ENCODE measurements at places on chromosomes 1 and 21. TPM values are rescaled to one million over a fixed set of nuclear protein-coding genes. Genes with fewer than 3 reads are reported as not detected.

- H3K27ac ChIP-seq = no peak overlapping the region
- DNase-seq = no peak
- H3K36me3 ChIP-seq = peaks cover 66% of the 10 kb centered on the region
- H3K4me3 ChIP-seq = no peak overlapping the region
- H3K4me1 ChIP-seq = no peaks in the 10 kb centered on the region
Measured at GRCh38 chr1:25222606-25223005, 9.7 kb downstream of the SYF2 start.

DNA sequence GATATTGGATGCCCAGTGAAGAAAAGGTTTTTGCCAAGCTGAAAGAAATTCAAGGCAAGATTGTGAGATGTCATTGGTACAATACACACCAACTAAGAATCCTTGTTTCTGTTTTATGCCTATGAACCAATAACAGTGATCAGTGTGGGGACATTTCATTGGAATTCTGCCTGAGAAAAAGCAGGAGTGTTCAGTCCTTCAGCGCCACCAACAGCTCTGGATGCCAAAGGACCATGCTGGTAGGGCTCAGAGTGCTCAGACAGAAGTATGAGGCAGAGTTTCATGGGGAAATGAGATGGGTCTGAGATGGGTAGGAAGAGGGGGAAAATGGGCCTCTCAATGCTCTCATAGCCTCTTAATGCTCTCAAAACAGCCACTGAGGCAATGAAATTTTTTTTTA lies 56.5 kb downstream of the GABPA start:
- no peaks in the 10 kb centered on the region for H3K36me3 ChIP-seq
- H3K4me1 ChIP-seq = peaks cover 8% of the 10 kb centered on the region
- no peak overlapping the region for H3K27ac ChIP-seq
- H3K4me3 ChIP-seq = no peak overlapping the region
- H3K27me3 ChIP-seq = peaks cover 8% of the 10 kb centered on the region

DNA sequence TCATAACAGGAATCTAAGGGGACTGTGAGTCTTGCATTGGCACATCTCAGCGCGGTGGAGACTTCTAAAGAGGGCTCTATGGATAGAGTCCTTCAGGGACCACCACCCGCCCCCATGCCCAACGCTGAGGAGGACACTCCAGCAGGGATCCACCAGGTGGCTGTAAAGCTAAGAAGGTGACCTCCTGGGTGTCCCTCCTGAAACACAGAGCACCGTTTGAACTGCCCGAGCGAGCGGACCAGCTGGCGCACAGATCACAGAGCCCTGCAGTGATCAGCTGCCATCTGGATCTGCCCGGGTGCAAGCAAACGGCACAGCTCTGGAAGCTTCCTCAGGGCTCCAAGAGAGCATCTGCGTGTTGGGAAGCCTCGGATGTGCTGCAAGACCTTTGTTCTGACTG lies 51.3 kb upstream of the LYST start:
- no peak overlapping the region for H3K4me3 ChIP-seq
- H3K4me1 ChIP-seq = peaks cover 11% of the 10 kb centered on the region
- no peak overlapping the region for H3K27ac ChIP-seq
- no peaks in the 10 kb centered on the region for H3K36me3 ChIP-seq
- no peak for DNase-seq

Gene CSF3R
- total RNA-seq = 0.25 TPM

Gene IL12RB2
- 3.5 TPM for total RNA-seq

DNA sequence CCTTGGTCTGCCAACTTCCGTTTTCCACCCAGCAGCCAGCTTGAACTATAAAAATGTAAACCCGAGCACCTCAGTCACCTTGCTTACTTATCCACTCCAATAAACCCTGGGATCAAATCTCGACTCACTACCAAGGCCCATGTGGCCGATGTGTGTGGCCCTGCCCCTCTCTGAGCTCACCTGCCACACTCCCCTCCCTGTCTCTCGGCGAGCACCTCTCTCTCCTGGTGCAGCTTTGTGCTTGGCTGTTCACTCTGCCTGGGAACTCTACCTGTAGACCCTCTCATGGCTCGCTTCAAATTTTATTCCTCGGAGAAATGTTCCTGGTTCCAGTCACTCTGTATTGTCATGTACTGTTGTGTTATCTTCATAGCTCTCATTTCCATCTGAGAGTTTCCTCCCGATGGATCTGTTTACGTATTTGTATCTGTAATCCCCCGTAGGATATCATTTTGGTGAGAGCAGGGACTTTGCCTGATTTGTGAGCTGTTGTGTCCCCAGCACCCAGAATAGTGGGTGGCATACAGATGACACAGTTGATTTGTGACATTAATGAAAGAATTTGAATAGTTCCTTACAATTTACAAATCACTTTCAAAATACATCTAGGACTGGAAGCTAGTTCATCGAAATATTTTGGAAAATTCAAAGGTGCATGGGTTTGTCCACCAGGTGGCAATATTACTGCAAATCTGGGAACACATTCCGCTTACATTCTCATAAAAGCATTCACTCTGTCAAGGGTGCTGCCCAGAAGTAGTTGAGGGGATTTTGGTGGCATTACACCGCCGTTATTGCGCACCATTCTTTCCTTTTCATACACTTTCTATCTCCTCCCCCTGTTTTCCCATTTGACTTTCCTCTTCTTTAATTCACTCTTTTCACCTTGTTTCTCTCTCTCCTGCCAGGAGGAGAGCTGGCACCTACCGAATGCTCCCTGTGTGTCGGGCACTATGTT lies 95.3 kb downstream of the ABCA4 start:
- DNase-seq = no peak
- H3K4me3 ChIP-seq = no peak overlapping the region
- H3K27me3 ChIP-seq = no peaks in the 10 kb centered on the region
- H3K36me3 ChIP-seq = no peaks in the 10 kb centered on the region

DNA sequence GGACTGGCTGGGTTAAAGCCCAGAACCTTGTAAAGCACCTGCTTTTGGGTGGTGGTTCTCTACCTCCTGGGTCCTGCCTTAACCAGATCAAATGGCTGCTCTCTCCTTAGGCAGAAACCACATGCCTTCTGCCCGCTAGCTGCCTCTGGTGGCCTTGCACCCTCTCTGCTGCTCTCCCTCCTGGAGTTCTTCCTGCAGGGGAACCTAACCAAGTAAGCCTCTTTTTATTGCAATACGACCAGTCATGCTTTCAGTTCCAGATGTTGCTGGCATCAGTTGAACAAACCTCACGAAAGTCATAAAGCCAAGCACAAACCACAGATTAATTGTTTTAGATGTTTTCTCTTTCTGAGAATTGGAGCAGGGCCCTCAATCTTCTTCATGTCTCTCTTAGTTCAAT lies 118.9 kb downstream of the GDAP2 start:
- H3K27me3 ChIP-seq = peaks cover 4% of the 10 kb centered on the region
- no peaks in the 10 kb centered on the region for H3K36me3 ChIP-seq
- H3K4me3 ChIP-seq = no peak overlapping the region
- no peak for DNase-seq
- H3K4me1 ChIP-seq = no peaks in the 10 kb centered on the region
- no peak overlapping the region for H3K27ac ChIP-seq

Gene ERICH3
- total RNA-seq = not detected

Gene SPATA46
- total RNA-seq = not detected

- H3K36me3 ChIP-seq = no peaks in the 10 kb centered on the region
- no peaks in the 10 kb centered on the region for H3K27me3 ChIP-seq
Measured at GRCh38 chr1:193031431-193031830, 27.7 kb downstream of the UCHL5 start.

DNA sequence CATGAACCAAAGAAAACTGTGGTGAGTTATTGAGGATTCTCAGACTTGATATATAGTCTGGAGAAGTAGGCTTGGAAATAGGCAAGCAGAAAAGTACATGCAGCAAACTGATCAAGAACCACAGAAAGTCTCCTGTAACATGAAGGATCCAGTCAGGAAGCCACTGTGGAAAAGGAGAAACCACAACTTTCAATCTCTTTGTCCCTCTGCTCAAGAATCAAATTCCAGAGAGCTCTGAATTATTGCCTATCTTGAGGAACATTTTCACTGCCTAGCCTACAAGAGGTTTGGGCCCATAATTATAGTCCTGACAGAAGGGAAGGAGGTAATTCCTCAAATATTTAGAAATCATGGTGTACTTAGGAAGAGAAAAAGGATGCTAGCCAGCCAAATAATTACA lies 43.0 kb upstream of the ADAMTS1 start:
- no peak overlapping the region for H3K4me3 ChIP-seq
- no peaks in the 10 kb centered on the region for H3K4me1 ChIP-seq
- H3K27ac ChIP-seq = no peak overlapping the region
- no peak for DNase-seq
- H3K36me3 ChIP-seq = no peaks in the 10 kb centered on the region

DNA sequence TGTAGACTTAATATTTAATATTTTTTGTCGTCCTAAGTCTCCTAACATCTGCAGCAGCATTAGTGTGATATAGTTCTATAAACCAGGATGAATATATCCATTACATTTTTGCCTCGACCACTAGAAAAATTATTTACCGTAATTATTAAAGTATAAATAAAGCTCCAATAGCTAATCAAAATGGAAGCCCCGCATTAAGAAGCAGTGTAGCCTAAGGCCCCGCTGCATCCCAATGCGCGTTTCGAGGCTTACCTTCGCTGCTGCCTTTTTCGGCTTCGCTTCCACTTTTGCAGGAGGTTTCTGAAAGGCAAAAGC lies 891 bp downstream of the HMGN1 start:
- H3K27me3 ChIP-seq = no peaks in the 10 kb centered on the region
- peaks cover 12% of the 10 kb centered on the region for H3K4me1 ChIP-seq
- H3K4me3 ChIP-seq = peak overlapping the region; percentile 68
- no peak for DNase-seq
- peak overlapping the region; percentile 69 for H3K27ac ChIP-seq

GRCh38 chr1:43232482-43232881 lies 37.3 kb upstream of the TMEM125 start:
- DNase-seq = no peak
- H3K36me3 ChIP-seq = no peaks in the 10 kb centered on the region
- H3K4me1 ChIP-seq = no peaks in the 10 kb centered on the region
- H3K27me3 ChIP-seq = no peaks in the 10 kb centered on the region
- H3K27ac ChIP-seq = no peak overlapping the region

DNA sequence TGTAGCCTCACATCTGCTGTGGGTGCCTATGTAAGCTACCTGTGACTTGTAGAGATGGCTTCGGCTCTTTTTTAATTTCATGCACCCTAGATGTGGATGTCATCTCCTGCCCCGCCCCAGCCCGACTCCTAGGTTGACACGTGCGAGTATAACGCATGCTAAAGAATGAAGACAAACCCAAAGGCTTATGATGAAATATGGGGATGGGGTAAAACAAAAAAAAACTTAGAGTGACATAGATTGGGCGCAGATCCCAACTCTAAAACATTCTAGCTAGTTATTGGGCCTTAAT lies 613 bp upstream of the ERO1B start:
- H3K27ac ChIP-seq = peak overlapping the region; percentile 75
- H3K4me1 ChIP-seq = peaks cover 18% of the 10 kb centered on the region
- H3K27me3 ChIP-seq = no peaks in the 10 kb centered on the region
- peak overlapping the region; percentile 71 for H3K4me3 ChIP-seq
- peak; percentile 46 for DNase-seq
- no peaks in the 10 kb centered on the region for H3K36me3 ChIP-seq

Gene RNASEL
- 10.5 TPM for total RNA-seq

DNA sequence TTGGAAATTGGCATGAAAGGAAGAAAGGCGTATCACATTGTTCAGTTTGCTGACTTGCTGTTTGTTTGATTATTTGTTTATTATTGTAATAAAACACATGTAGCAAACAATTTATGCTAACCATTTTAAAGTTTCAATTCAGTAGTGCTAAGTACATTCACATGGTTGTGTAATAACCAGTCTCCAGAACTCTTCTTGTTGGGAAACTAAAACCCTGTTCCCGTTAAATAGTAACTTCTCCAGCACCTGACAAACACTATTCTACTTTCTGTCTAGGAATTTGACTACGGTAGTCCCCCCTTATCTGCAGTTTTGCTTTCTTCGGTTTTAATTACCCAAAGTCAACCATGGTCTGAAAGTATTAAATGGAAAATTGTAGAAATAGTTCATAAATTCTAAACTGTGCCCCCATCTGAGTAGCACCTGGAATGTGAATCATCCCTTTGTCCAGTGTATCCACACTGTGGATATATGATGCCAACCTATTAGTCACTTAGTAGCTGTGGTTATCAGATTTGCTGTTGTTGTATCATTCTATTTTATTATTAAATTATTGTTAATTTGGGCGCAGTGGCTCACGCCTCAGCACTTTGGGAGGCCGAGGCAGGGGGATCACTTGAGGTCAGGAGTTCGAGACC lies 5.5 kb downstream of the MORC3 start:
- peaks cover 40% of the 10 kb centered on the region for H3K4me1 ChIP-seq
- H3K4me3 ChIP-seq = no peak overlapping the region
- H3K27me3 ChIP-seq = no peaks in the 10 kb centered on the region
- H3K27ac ChIP-seq = no peak overlapping the region

Gene RPTN
- total RNA-seq = not detected

DNA sequence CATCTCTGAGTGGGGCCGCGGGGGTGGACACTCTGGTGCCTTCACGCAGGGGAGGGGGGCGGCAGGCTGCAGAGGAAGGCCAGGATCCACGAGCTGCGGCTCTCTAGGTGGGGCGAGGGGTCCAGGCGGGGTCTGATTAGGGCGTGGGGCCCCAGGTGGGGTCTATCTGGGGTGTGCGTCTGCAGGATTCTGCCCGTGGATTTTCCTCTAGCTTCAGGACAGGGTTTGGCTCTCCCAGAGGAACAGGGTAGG lies 6.3 kb downstream of the JMJD4 start:
- peaks cover 35% of the 10 kb centered on the region for H3K4me1 ChIP-seq
- H3K36me3 ChIP-seq = peaks cover 12% of the 10 kb centered on the region
- no peak for DNase-seq
- H3K27ac ChIP-seq = peak overlapping the region; percentile 31

Gene LCE1B
- not detected for total RNA-seq

Gene NECTIN4
- total RNA-seq = 0.06 TPM

DNA sequence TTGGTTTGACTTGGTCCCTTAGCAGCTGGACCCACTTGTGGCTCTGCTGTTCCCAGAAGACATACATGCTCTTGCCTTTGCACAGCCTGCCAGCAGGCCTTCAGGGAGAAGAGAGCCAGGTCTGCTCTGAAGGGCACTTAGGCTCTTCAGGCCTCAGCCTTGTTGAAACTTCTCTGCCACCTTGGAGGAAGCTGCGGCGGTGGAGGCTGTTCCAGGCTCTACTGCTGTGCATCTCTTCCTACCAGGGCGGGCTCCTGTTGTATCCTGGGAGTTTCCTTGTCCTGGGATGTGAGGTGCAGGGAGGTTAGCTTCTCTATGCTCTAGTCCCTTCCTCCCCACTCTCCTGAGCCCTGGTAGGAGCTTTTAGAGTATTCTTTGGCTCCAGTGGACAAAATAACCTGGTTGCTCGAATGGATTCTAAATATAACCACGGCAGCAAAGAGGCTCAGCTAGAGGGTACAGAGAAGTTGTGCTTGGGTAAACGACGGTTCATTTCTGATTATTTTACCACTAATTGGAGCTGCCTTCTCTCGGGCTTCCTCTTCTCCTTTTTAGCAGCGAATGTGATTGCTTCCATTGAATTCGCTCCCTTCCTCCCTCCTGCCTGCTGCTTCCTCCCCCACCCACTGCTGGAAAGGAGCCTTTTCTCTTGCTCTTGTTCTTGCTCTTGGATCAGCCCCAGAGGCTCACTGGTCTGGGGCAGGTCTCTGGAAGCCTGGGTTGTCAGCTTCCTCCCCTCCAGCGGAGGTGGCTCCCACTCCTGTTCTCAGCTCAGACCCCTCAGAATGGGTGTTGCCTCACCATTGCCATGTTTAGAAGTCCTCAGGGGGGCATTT lies 126.6 kb upstream of the CACNA1E start:
- no peaks in the 10 kb centered on the region for H3K4me1 ChIP-seq
- H3K36me3 ChIP-seq = no peaks in the 10 kb centered on the region
- H3K27ac ChIP-seq = no peak overlapping the region
- DNase-seq = no peak
- H3K27me3 ChIP-seq = no peaks in the 10 kb centered on the region

Gene CFAP74
- not detected for total RNA-seq

Gene HUNK
- total RNA-seq = 1.1 TPM

Gene MAPKAPK2
- total RNA-seq = 78.4 TPM
